Uterus (tissue), 4 donors: ENCODE measurements at places on chromosomes 3 and 15. TPM values are rescaled to one million over a fixed set of nuclear protein-coding genes. Genes with fewer than 3 reads are reported as not detected.

- no peaks in the 10 kb centered on the region for H3K36me3 ChIP-seq
- no peaks in the 10 kb centered on the region for H3K27me3 ChIP-seq
- peaks cover 5% of the 10 kb centered on the region for H3K4me1 ChIP-seq
- no peak overlapping the region for H3K4me3 ChIP-seq
- H3K27ac ChIP-seq = no peak overlapping the region
These were observed 3.7 kb downstream of the IQSEC1 start for GRCh38 chr3:13069495-13069894.

SEC11A gene
- 117 TPM for total RNA-seq

DNA sequence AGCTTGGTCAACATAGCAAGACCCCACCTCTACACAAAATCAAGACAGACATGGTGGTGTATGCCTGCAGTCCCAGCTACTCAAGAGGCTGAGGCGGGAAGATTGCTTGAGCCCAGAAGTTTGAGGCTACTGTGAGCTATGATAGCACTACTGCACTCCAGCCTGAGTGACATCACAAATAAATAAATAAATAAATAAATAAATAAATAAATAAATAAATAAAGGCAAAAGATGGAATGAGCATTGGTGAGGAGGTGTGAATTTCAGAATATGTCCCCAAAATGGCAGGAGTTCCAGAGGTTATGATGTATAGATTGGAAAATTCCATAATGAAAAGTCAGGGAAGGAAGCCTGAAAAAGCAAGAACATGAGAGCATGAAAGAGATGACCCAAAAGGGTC is 249.9 kb downstream of the MEX3B start:
- no peak overlapping the region for H3K4me3 ChIP-seq
- H3K27me3 ChIP-seq = no peaks in the 10 kb centered on the region
- H3K27ac ChIP-seq = no peak overlapping the region
- H3K36me3 ChIP-seq = no peaks in the 10 kb centered on the region
- no peak for DNase-seq
- no peaks in the 10 kb centered on the region for H3K4me1 ChIP-seq

DNA sequence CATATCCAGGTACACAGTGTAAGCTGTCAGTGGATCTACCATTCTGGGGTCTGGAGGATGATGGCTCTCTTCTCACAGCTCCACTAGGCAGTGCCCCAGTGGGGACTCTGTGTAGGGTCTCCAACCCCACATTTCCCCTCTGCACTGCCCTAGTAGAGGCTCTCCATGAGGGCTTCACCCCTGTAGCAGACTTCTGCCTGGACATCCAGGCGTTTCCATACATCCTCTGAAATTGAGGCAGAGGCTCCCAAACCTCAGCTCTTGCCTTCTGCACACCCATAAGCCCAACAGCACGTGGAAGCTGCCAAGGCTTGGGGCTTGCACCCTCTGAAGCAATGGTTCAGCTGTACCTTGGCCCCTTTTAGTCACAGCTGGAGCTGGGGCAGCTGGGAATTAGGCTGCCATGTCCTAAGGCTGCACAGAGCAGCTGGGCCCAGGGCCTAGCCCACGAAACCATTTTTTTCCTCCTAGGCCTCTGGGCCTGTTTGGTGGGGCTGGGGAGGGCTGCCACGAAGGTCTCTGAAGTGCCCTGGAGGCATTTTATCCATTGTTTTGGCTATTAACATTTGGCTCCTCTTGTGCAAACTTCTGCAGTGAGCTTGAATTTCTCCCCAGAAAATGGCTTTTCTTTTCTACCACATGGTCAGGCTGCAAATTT is 65.5 kb upstream of the FILIP1L start:
- H3K4me3 ChIP-seq = no peak overlapping the region
- H3K36me3 ChIP-seq = no peaks in the 10 kb centered on the region
- H3K4me1 ChIP-seq = peaks cover 4% of the 10 kb centered on the region
- H3K27ac ChIP-seq = no peak overlapping the region
- no peaks in the 10 kb centered on the region for H3K27me3 ChIP-seq

DNA sequence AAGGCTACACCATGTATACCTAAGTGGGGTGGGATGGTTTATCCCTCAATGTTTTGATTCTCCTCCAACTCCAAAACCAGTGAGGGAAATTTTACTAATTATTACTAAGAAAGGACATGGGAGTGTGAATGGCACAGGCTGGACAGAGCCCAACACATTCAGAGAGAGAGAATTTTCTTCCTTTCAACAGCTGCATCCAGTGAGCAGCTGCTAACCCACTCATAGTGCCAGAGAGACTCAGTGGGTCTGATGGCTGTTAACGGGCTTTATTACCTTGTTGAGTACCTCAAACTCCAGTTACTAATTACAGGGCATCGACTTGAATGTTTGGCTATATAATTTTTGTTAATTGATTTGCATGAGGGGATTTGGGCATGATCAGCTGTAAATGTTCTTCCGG is 75.8 kb downstream of the RORA start:
- H3K27me3 ChIP-seq = no peaks in the 10 kb centered on the region
- no peaks in the 10 kb centered on the region for H3K36me3 ChIP-seq
- H3K27ac ChIP-seq = no peak overlapping the region
- no peak for DNase-seq

STRC gene
- 0.88 TPM for total RNA-seq

DNA sequence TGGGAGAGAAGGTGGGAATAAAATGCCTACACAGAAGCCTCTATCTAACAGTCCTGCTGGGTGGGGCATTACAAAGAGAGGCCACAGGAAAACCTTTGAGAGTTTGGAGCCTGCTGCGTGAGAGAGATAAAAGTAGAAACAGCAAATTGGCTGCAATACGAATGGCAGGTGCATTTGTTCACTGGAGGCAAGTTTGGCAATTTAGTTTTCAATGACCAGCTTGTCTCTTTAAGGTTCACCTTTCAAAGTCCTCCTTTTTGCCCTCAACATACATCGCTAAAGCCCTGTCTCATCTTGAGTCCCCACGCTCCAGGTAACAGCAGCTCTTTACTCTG is 405.7 kb downstream of the LSAMP start:
- no peak for DNase-seq
- no peak overlapping the region for H3K27ac ChIP-seq
- no peaks in the 10 kb centered on the region for H3K4me1 ChIP-seq
- no peaks in the 10 kb centered on the region for H3K27me3 ChIP-seq
- no peaks in the 10 kb centered on the region for H3K36me3 ChIP-seq

FOXL2NB gene
- 6.2 TPM for total RNA-seq

- no peaks in the 10 kb centered on the region for H3K4me1 ChIP-seq
- H3K27ac ChIP-seq = peak overlapping the region; percentile 71
- H3K36me3 ChIP-seq = no peaks in the 10 kb centered on the region
- no peaks in the 10 kb centered on the region for H3K27me3 ChIP-seq
- no peak for DNase-seq
These were observed 170.5 kb upstream of the TGFBR2 start for GRCh38 chr3:30435861-30436331.

DNA sequence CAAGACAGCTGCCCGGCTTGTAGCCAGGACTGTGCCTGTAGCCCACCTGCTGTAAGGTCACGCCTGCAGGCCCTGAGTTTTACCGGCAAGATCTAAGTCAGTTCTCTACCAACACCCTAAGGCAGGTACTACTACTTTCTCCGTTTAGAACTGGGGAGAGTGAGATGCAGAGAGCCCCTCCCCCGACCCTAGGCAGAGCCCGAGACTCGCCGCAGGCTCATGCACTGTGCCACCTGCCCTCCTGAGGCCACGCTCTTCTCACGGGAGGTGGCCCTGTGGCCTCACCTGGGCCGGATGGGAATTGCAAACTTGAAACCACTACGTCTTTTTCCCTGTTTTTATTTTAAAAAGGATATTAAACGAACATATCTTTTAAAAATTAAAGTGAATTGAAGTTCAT is 36.9 kb upstream of the PCSK6 start:
- no peaks in the 10 kb centered on the region for H3K4me1 ChIP-seq
- no peak overlapping the region for H3K4me3 ChIP-seq
- H3K36me3 ChIP-seq = no peaks in the 10 kb centered on the region
- no peaks in the 10 kb centered on the region for H3K27me3 ChIP-seq
- no peak overlapping the region for H3K27ac ChIP-seq

DNA sequence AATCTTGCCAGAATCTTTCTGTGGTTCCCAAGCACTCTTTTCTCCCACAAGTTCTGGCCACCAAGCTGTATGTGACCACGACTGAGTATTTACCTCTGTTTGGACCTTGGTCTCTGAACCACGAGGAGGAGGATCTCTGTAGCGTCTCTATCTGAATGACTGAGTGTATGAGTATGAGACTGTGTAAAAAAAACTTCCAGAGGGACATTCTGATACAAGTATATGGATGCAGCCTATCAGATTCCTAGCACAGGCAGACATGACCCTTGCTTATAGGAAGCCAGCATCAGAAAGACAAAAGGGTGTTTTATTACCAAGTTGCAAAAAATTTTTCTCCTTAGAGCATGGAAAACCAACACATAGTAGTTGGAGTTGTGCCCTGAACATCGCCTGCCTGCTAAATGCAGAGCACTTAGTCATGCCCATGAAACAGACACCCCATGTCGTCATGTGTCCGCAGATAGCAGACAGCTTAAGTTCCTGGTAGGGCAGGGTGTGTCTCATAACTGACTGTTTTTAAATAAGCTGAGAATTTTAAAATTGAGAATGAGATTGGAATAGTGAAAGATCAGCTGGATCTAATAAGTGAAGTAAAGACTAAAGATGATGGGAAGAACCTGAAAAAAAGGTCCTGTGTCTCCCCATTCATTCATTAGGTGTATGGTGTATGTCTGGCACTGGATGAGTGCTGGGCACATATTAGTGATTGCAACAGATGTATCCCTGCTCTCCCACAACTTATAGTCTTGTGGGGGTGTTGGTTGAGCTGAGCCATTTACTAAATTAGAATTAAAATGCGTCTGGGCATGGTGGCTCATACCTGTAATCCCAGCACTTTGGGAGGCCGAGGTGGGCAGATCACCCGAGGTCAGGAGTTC is 30.9 kb downstream of the DAG1 start:
- DNase-seq = peak; percentile 53
- H3K4me1 ChIP-seq = no peaks in the 10 kb centered on the region
- H3K4me3 ChIP-seq = no peak overlapping the region
- no peaks in the 10 kb centered on the region for H3K36me3 ChIP-seq
- H3K27me3 ChIP-seq = no peaks in the 10 kb centered on the region

DNA sequence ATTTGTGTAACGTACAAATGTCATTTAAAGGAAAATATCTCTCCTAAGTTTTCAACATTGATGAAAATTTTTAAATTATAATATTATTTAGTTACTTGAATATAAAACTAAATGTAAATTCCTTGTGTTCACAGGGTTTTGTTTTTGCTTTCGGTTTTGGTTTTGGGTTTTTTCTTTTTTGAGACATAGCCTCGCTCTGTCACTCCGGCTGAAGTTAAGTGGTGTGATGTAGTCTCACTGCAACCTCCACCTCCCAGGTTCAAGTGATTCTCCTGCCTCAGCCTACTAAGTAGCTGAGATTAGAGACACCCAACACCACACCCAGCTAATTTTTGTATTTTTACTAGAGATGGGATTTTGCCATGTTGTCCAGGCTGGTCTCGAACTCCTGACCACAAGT is 79.3 kb upstream of the TCF12 start:
- no peak for DNase-seq
- H3K27me3 ChIP-seq = no peaks in the 10 kb centered on the region
- H3K4me3 ChIP-seq = no peak overlapping the region
- H3K4me1 ChIP-seq = no peaks in the 10 kb centered on the region

DNA sequence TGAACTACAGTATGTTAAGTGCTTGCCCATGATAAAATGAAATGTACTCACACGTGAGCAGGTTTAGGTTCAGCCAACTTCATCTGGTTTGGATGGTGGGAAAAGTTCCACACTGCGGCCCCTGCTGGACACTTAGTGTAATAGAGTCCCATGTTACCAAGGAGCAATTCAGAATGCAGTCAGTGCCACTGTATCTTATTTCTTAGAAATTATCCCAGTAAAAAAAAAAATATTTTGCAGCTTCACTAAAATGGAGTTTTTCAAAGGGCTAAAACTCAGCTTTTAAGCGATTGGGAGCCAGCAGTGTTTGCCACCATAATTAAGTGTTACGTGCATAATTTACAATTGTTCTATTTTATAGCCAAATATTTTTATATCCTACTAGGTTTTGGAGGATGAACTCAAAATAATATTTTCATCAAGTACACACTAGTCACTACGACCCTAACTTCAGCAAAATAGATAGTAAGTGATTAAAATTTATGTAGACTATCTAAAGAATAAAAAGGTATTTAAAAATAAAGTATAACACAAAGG is 371.7 kb upstream of the GBE1 start:
- DNase-seq = peak; percentile 49
- H3K36me3 ChIP-seq = no peaks in the 10 kb centered on the region
- no peak overlapping the region for H3K27ac ChIP-seq
- H3K27me3 ChIP-seq = no peaks in the 10 kb centered on the region
- no peaks in the 10 kb centered on the region for H3K4me1 ChIP-seq
- no peak overlapping the region for H3K4me3 ChIP-seq

DNA sequence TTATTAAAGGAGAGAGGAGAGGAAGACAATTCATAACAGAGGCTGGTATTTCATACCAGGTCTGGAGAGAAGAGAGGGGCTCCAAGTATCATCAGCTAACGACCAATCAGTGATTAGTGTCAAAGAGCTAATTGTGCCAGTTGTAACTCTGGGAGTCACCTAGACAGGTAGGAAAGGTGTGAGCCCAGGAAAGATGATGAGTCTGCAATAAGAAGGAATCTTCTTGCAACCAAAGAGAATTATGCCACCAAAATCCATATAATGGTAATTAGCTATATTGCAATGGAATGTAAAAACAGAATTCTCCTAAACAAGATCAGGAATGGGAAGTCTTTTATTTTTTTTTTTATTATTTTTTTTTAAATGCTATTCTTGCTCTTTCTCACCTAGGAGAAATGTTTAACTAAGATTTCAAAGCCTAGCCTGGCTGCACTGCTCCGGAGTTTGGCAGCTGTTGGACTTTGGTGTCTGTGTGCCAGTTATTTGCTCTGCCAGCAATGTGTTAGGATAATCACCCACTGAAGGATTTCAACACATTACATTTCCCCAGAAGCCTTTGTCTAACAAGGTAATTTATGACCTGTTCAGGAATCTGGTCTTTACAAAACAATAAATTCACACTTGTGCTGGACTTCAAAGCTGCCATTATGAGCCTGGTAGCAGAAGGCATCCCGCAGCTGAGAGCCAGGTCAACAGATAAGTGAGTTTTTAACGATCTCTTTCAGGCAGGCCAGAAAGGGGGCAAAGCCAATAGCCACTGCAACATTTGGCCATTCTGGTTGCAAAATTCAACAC is 89.4 kb downstream of the FOXB1 start:
- H3K27ac ChIP-seq = no peak overlapping the region
- H3K4me1 ChIP-seq = no peaks in the 10 kb centered on the region
- DNase-seq = no peak
- no peaks in the 10 kb centered on the region for H3K36me3 ChIP-seq
- no peaks in the 10 kb centered on the region for H3K27me3 ChIP-seq

DNA sequence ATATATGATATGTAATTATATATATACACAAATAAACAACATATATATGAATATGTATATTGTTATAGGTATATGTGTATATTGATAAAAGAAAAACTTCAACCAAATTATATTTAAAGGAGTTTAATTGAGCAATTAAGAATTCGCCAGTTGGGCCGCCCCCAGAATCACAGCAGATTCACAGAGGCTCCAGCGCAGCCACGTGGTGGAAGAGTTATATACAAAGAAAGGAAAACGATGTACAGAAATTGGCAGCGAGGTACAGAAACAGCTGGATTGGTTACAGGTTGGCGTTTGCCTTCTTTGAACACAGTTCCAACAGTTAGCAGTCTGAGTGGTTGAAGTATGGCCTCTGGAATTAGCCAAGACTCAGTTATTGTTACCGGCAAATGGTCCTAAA is 137.3 kb upstream of the SLC24A5 start:
- DNase-seq = no peak
- H3K36me3 ChIP-seq = no peaks in the 10 kb centered on the region
- no peak overlapping the region for H3K4me3 ChIP-seq
- no peaks in the 10 kb centered on the region for H3K27me3 ChIP-seq
- no peaks in the 10 kb centered on the region for H3K4me1 ChIP-seq
- no peak overlapping the region for H3K27ac ChIP-seq
